ENCODE measurements at places on chromosomes 4 and X.
A peak's percentile ranks its signal among the peaks of the same experiment; 100 is the strongest.

DNA sequence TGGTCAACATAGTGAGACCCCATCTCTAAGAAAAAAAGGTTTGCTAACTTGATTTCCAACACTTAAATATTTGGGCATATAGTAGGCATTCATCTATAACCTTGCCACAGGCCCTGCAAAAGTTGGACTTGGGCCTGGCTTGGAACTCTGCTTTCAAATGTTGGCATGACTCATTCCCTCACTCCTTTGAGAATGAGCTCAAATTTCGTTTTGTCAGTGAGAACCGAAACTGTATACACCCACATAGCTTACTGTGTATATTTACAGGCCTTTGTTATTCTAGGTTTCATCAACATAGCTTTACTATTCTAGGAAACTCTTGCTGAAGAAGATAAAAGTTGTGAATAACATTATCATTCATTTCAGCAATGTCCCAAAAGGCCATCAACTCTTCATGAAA lies 88.7 kb upstream of the ELOVL6 start:
- no peak for DNase-seq

DNA sequence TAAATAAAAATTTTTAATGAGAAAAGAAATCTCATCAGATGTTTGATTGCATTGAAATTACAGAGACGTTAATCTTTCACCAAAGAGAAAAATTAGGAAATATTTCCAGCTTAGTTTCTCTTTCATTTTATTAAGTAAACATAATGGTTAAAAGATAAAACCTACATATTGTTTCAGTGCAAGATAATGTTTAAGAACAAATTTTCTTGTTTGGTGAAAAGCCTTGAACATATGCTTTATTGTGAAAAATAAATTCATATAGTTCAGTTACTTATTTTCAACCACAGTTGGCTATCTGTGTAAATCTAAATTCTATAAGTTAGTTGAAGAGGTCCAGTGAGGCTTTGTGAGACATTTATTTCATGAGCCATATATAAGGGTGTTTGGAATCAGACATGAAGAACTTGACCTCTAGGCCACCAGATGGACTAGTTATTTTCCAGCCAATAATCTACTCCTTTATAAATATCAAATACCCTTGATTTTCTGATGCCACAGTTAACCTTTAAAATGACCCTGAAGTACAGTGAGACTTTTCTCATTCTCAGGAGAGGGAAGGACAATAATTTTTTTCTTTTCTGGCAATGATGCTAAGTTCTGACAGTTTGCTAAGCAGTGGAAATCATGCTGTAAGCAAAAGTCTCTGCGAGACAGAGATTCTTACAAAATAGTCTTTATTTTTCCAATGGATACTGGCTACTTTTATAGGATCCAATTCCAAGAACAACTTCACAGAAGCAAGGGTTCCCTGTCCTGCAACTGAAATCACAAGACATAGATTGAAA lies 2.5 kb downstream of the ARSJ start:
- DNase-seq = no peak

DNA sequence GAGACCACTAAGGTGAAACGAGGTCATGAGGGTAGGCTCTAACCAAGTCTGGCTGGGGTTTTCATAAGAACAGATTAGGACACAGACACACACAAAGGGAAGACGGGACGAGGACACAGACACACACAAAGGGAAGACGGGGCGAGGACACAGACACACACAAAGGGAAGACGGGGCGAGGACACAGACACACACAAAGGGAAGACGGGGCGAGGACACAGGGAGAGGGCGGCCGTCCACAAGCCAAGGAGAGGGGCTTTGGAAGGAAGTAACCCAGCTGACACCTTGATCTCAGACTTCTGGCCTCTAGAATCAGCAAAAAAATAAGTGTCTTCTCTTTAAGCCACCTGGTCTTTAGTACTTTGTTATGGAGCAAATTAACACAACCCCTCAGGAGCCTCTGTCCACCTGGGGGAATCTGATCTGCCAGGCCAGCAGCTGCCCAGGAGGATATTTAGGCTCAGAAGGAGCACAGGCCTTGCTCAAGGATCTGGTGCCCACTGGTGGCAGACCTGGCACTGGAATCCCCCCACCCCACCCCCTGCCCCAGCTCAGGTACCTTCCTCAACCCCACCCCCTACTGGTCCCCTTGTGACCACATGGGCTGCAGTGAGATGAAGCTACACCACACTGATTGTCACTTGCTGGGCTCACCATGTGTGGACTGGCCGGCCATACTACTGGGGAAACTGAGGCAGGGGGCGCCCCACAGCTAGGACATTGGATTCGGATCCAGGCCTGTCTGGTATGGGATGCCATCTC lies 2.8 kb downstream of the ABLIM2 start:
- DNase-seq = no peak

DNA sequence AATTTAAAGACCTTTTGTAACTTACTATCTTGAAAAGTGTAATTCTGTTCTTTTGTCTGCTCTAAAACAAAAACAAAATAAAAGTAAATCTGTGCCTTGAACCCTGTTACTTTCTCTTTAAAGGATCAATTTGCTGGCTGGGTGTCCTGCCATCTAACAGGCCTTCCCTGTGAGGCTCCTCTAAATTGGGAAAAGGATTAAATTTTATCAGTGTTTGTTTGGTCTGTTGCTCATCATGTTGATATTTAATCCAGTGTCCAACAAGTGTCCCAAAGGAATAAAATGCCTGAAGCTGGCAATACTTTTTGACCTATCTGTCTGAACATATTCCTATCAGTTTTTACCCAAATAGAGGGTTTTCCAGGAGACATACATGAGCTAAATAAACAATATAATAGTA lies 688.7 kb downstream of the IL1RAPL1 start:
- no peak for DNase-seq

DNA sequence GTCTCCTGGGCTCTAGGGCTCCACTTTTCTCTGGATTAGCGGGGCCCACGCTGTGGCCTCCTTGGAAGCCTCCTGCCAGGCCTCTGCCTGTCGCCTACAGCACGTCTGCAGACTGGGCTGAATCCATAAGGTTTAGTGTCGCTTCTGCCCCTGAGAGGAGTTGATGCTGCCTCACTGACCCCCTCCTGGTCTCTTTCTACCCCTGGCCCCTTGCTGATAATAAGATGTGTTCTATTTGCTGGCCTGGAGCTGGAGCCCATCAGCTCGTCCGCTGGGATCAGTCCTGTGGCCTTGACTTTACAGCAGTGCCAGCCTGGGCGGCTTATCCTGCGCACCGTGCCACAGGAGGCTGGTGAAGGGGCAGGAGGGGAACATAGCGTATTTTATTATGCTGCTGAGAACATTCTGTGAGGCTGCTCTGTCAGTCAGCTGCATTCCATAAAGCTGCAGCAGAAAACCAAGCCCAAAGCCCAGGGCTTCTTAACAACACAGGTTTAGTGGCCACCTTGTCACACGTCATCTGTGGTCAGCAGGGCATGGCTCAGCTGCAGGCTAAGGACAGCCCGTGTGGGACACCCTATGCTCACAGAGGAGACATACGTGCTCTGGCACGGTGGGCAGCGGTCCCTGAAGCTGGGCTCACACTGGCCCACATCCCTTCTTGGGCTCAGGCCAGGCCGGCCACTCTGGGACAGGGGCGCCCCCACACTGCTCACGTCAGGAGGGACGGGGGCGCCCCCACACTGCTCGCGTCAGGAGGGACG lies 29.3 kb upstream of the HGFAC start:
- DNase-seq = no peak

DNA sequence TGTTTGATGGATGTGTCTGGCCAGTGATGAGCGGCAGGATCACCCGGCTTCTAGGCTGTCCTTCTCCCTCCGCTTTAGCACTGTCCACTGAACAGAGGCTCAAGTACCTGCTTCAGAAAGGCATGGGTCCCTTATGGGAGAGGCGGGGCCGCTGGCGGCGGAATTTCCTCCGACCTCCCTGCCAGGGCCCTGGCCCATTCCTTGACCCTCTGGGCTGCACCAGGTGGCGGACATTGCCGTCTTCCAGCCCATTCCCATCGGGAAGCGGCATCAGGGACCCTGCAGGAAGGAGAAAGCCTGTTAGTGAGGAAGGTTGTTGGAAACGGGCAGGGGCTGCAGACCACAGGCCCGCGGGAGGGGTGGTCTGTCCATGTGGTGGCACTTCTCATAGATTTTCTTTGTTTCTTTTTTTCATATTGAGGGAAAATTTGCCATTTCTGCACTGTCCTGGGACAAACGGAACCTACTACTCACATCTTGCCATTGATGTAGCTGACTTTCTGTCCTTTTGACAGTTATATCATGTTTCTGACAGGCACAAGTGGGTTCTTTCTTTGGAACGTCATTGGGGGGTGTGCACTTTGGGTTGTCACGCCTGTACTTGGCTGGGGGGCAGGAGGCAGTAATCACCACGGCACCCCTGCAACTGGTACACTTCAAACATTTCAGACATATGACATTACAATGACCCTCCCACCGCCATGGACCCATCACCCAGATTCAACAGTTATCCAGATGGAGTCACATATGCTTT lies 6.1 kb downstream of the APLN start:
- DNase-seq = no peak

GRCh38 chr4:31084806-31085416 lies 364.7 kb downstream of the PCDH7 start:
- DNase-seq = no peak

DNA sequence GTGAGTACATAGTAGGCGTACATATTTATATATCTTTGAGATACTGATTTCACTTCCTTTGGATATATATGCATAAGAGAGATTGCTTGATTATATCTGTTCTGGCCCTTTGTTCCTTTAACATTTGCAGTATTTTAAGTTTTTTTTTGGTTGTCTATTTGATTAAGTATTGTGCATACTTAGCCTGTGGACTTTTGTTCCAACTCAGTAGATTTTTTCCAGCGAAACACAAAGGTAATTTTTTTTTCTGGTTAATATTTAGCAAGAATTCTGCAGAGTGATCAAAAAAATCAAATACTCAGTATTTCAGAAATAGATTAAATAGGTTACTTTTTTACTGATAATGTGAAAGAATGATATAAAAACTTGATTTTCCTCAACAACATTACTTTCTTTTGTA lies at the start of gene AFM:
AFM (plus strand) TSS at position 388 of the 400 bp plus-strand sequence. CDS start 31 bp downstream, outside the sequence.
- DNase-seq = no peak

- no peak for DNase-seq
These were observed 195.0 kb upstream of the HS3ST1 start for GRCh38 chr4:11623726-11624037.

DNA sequence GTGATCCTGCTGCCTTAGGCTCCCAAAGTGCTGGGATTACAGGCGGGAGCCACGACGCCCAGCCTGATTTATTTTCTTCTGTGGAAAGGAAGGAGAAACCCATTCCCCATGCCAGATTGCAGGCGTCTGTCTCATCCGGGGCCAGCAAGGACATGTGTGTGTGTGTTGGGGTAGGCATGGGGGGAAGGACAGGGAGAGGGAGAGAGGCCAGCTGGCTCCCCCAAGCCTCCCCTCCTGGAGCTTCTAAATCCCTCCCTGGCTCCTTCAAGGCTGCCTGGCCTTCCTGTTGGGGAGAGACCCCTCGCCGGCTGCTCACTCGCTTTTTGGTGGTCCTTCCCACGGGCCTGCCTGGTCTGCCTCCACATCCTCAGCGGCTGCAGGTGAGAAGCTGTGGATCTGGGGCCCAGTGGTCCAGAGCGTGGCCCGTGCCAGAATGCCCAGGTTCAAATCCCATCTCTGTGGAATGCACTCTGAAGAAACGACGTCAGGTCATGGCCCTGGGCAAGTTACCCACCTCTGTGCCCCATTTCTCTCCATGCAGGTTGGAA lies 1.3 kb upstream of the PLXNB3 start:
- DNase-seq = no peak

DNA sequence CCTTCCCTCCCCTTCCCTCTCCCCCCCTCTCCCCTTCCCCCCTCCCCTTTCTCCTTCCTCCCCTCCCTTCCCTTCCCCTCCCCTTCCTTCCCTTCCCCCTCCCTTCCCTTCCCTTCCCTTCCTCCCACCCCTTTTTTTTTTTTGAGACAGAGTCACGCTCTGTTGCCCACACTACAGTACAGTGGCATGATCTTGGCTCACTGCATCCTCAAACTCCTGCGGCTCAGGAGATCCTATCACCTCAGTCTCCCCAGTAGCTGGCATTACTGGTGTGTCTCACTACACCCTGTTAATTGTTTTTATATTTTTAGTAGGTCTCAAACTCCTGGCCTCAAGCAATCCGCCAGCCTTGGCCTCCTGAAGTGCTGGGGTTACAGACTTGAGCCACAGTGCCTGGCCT lies 66.6 kb downstream of the TBC1D9 start:
- no peak for DNase-seq

GRCh38 chrX:48911412-48912182 lies at the start of gene SLC35A2:
SLC35A2 (minus strand) TSS chrX:48911646; CDS start chrX:48911636, 10 bp downstream.
- DNase-seq = peak; percentile 73

DNA sequence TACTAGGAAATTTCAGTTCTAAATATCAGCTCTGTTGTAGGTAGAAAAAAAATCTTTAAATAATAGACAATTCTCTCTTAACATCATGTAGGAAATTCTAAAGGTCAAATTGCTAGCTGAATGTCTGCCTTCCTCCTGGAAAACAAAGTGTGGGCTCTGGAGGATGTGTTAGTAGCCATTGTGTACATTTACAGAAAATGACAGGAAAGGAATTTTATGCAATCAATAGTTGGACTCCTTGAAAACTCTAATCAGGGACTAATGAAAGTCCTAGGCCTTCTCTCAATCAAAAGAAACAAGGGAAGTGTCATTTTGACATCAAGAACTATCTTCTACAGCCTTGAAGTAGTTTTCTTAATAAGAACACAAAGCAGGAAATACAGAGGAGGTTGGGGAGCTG lies 174.6 kb downstream of the ANKRD50 start:
- no peak for DNase-seq
